ENCODE measurements at places on chromosomes 3 and 15.

GRCh38 chr15:49232236-49232806 is 62.3 kb downstream of the GALK2 start:
- DNase-seq, result no peak

DNA sequence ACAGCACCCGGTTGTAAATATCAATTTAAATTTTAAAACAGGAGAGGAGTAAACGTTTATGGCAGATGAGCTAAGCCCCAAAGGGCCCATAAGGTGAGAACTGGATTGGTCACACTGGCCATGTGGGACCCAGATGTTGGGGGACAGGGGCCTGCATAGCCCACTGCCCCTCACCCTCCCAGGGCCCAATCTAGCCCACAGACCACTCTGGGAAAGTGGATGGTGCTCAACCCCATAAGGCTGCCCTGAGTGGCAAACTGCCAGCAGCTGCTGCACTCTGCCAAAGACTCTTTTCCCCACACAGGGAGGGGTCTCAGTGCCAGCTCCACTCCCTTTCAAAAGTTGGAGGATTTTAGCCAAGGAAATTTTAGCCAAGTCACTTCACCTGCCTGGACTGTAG is 42.5 kb downstream of the CCDC12 start:
- no peak for DNase-seq

GRCh38 chr3:138740072-138740471 is 94.7 kb downstream of the PIK3CB start:
- no peak for DNase-seq

- DNase-seq, result no peak
Observed at GRCh38 chr3:38005076-38006020, 14.8 kb downstream of the VILL start.

DNA sequence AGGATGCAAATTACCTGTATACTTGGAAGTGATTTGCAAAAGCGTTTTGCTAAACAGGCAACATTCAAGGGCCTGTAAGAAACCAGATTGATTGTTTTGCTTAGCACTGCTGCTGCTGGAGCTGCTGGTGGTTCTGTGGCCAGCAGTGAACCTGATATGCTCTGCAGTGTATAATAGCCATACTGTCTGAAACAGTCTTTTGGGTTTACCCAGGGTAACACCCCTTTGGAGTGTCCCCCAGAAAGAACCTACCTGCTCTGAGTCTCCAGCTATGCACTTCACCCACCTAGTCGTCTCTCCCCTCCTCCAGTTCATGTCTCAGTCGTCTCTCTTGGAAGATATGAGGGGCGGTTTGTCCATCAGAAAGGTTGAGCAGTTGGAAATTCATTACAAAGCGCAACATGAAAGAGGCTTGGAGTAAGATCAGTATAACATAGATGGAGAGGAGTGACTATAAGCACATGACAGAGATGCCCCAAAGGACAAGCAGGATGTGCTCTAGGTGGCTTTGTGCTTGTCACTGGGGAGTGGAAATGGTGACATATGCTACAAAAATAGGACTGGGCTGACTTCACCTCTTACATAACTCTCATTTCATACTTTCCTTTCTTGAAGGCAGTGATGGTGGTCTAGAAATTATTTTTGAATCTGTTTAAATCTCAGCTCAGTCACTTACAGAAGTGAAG is 3.8 kb downstream of the MKRN2 start:
- no peak for DNase-seq

- no peak for DNase-seq
Observed at GRCh38 chr15:81411051-81411450, 37.0 kb upstream of the TMC3 start.

DNA sequence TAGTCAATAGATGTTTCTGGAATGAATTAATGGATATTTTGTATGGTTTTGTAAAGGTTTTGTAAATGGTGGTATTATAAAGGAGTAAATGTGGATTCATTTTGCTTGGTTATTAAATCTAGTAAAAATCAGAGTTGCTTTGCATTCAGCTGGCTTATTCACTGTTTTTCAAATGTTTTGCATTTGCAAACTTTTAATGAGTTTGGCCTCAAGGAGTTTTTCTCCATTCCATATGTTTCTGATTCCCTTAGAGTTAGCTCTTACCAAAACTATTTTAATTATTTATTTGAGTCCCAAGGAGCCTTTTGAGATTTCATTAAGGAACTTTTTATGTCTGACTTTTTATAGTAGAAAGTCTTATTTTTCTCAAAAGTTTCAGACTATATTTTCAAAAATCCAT is 992.2 kb downstream of the DIPK2A start:
- DNase-seq, result peak; percentile 7

- no peak for DNase-seq
Observed at GRCh38 chr15:66424963-66425612, 38.4 kb downstream of the MAP2K1 start.

DNA sequence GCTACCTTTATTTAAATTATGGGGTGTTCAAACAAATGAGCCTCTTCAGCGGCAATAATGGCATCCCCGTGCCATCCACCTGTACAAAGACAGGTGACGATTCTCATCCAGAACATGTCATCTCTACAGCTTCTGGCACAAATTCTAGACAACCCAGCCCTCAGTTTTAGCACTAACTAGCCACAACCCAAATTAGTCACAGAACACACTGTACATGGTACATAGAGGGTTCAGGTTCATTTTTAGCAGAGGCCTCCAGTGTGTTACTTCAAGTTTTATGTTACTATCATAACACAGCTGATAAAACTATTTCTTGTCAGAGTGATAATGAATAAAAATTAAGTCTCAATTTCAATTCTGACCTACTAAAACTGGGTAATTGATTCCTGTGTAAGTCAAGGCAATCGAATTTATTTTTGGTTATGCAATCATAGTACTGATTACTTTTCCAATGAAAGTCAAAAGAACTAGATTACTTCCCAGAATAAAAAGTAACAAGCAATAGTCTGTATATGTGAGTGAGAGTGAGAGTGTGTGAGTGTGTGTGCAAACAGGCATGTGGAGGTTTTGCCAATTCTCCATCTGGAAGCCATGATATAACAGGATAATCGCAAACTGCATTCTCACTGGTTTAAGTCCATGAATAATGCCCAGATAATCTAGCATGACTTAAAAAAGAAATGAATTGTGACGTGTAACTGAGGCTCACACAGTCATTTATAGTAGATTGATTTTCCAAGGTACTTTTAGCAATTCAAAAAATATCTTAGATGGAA is 37.4 kb downstream of the SHQ1 start:
- DNase-seq, result peak; percentile 28

- no peak for DNase-seq
Observed at GRCh38 chr3:89434621-89435380, 327.4 kb downstream of the EPHA3 start.

DNA sequence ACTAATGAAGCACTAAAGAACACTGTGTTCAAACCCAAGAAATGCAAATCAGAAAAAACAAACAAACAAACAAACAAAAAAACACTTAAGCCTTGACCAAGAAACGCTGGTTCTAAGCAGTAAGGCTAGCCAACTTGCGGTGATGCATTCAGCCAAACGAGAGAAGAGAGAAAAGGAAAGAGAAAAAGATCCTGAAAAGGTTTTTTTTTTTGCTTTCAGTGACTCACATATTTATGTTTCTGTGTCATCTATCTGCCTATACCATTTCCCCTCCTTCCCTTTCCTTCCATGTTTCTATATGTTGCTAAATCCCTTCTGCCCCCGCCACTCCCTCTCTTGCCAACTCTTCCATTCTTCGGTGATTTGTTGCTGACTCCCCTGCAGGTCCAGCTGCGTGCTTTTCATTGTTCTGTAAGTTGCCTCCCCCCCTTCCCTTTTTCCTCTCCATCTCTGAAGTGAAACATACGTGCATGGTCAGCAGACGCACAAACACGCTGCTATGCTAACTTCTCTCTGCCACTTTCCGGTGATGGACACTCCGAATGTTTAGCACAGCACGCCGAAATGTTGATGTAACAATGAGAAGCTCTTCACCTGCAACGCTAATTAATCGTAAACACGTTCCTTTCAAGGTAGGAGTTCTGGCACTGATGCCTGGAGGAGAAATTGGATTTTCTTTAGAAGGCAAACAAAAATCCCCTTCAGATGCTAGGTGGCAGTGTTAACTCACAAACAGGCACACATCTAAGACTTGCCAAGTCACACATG is 154.4 kb downstream of the TUSC7 start:
- DNase-seq, result peak; percentile 71

- DNase-seq, result peak; percentile 63
Observed at GRCh38 chr3:16311960-16312451, 47.0 kb downstream of the OXNAD1 start.

- peak; percentile 97 for DNase-seq
Observed at GRCh38 chr3:11159421-11159904, 5.2 kb downstream of the HRH1 start.
